Activated naive CD8-positive, alpha-beta T cell treated with anti-CD3 and anti-CD28 coated beads for 36 hours (primary cell): ENCODE measurements at places on chromosomes 5 and 9. TPM values are rescaled to one million over a fixed set of nuclear protein-coding genes. Genes with fewer than 3 reads are reported as not detected.
A peak's percentile ranks its signal among the peaks of the same experiment; 100 is the strongest.

GRCh38 chr5:38433160-38433861 lies 123.1 kb downstream of the LIFR start:
- no peaks in the 10 kb centered on the region for H3K4me1 ChIP-seq
- H3K27ac ChIP-seq = no peak overlapping the region
- DNase-seq = no peak
- H3K4me3 ChIP-seq = no peak overlapping the region
- peaks cover 44% of the 10 kb centered on the region for H3K27me3 ChIP-seq

- no peaks in the 10 kb centered on the region for H3K4me1 ChIP-seq
- no peaks in the 10 kb centered on the region for H3K27me3 ChIP-seq
- H3K36me3 ChIP-seq = peaks cover 1% of the 10 kb centered on the region
- no peak for DNase-seq
Measured at GRCh38 chr5:143862271-143862670, 50.3 kb downstream of the HMHB1 start.

DNA sequence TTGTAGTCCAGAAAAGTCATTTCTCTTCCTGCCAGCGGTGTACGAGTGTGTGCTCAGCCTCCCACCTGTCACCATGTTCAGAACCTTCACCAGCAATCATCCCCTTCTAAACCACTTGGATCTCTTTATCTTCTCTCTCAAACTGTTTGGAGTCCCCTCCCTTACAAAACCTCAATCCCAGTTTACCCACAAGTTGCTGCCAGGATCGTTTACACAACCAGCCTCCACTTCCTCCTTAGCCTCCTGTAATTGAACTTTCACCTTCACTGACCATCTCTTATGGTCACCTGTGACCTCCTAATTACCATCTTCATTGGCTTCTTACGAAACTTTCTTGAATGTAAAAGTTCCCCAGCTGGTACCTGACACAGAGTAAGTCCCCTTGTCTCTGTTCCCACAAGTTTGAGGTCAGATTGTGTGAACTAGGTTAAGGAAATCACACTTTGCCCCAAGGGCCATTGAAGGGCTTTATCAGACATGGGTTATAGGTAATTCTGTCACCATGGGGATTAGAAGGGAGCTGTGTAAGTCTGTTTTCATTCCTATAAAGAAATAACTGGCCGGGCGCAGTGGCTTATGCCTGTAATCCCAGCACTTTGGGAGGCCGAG lies 20.0 kb downstream of the RNF44 start:
- no peak overlapping the region for H3K27ac ChIP-seq
- H3K4me3 ChIP-seq = no peak overlapping the region
- no peak for DNase-seq
- H3K36me3 ChIP-seq = no peaks in the 10 kb centered on the region
- peaks cover 4% of the 10 kb centered on the region for H3K4me1 ChIP-seq

DNA sequence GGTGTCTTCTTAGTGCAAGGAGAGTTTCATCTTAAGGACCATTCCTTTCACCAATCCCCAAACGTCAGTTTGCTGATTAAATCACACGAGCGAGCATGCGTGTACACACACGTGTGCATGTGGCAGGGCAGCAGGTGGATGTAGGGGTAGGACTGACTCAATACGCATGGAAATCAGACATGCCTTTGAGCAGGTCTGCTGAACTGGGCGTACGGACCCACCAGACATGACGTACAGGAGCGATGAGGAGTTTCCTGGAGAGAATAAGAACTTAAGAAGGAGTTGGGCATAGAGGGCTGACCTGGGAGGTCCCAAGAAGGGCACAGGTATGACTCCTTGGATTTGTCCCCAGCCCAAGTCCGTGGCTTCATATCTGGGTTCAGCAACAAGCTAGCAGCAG lies 170.0 kb downstream of the FGF18 start:
- no peaks in the 10 kb centered on the region for H3K36me3 ChIP-seq
- H3K27ac ChIP-seq = no peak overlapping the region
- H3K4me1 ChIP-seq = no peaks in the 10 kb centered on the region
- H3K4me3 ChIP-seq = no peak overlapping the region
- peaks cover 16% of the 10 kb centered on the region for H3K27me3 ChIP-seq

DNA sequence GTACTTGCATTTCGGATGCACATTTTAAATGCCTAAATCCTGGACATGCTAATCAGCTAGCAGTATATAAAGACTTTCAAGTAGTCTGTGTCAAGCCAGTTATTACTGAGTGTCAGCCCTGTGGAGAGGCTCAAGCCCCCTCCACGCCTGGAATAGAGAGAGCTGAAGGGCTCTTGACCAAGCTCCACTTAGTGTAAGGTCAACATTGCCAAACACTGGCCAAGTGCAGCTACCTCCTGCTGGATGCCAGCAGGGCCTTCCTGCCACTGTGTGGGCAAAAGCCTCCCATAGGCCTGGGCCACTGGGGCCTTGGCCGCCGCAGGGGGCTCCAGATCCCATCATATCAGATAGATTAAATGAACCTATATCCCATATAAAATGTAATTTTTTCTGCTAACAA lies 239.4 kb upstream of the PANK3 start:
- peaks cover 17% of the 10 kb centered on the region for H3K4me1 ChIP-seq
- no peak overlapping the region for H3K27ac ChIP-seq
- no peak for DNase-seq
- no peaks in the 10 kb centered on the region for H3K36me3 ChIP-seq
- H3K27me3 ChIP-seq = peaks cover 44% of the 10 kb centered on the region
- no peak overlapping the region for H3K4me3 ChIP-seq

GRCh38 chr9:16870596-16871335 lies at the start of gene BNC2:
Gene BNC2 (minus strand): TSS chr9:16870670. CDS start chr9:16870648, 22 bp downstream.
- peak within 1 kb of the TSS; percentile 74 for H3K4me3 ChIP-seq
- H3K27me3 ChIP-seq = peaks cover 60% of the 10 kb centered on the region
- no peak within 1 kb of the TSS for H3K27ac ChIP-seq

- DNase-seq = no peak
- H3K4me1 ChIP-seq = no peaks in the 10 kb centered on the region
- no peak overlapping the region for H3K4me3 ChIP-seq
- H3K36me3 ChIP-seq = no peaks in the 10 kb centered on the region
- H3K27me3 ChIP-seq = peaks cover 23% of the 10 kb centered on the region
Measured at GRCh38 chr9:91972711-91973110, 22.7 kb upstream of the ROR2 start.

DNA sequence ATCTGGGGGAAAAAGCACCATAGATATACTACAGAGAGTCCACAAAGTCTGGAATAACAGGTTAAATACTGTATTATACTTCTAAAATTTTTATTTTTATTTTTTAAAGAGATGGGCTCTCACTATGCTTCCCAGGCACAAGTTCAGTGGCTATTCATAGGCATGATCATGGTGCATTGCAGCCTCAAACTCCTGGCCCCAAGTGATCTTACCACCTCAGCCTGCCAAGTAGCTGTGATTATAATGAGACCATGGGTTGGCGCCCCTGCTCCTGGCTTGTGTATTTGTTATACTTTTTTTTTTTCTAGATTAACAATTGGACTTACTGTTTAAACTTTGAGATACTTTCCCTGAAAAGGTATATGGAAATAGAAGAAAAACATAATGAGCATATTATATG lies 25.9 kb downstream of the ERBIN start:
- H3K27ac ChIP-seq = no peak overlapping the region
- no peak overlapping the region for H3K4me3 ChIP-seq
- H3K4me1 ChIP-seq = peaks cover 33% of the 10 kb centered on the region
- no peaks in the 10 kb centered on the region for H3K27me3 ChIP-seq
- DNase-seq = no peak
- peaks cover 20% of the 10 kb centered on the region for H3K36me3 ChIP-seq

DNA sequence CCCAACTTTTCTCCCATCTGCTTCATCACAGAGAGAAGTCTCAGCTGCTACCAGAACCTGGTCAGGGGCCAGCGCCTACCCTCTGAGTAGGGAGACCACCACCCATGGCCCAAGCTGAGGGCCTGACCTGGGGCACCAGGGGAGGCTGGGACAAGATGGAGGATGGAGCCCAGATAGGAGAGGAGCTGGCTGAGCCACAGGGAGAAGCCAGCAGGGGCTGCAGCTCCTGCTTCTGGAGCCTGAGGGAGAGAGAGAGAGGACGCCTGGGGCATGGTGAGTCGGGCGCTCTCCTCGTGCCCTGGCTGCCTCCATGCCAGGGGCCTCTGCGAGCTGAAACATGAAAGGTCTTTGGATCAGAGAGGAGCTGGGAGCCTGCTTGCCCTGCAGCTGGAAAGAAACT lies 1.4 kb upstream of the FOXI1 start:
- H3K36me3 ChIP-seq = no peaks in the 10 kb centered on the region
- H3K4me3 ChIP-seq = no peak overlapping the region
- peaks cover 22% of the 10 kb centered on the region for H3K27me3 ChIP-seq
- DNase-seq = no peak
- peaks cover 1% of the 10 kb centered on the region for H3K4me1 ChIP-seq

DNA sequence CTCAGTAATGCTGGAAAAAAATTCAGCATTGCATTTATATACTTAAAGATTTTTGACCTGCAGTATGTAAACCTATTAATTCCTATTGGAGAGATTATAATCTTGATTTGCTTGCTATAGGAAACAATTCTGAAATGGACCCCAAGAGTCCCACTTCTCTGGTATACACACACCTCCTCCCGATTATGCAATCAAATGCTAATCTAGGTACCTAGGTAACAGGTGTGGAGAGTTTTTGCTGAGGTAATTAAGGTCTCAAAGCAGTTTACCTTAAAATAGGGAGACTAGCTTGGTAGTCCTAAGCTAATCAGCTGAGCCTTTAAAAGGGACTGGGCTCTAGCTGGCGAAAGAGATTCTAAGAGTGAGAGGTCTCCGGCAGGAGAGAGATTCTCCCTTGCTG lies 22.2 kb downstream of the ISOC1 start:
- no peak overlapping the region for H3K4me3 ChIP-seq
- no peaks in the 10 kb centered on the region for H3K27me3 ChIP-seq
- H3K4me1 ChIP-seq = peaks cover 3% of the 10 kb centered on the region
- H3K36me3 ChIP-seq = no peaks in the 10 kb centered on the region
- DNase-seq = no peak

The LCN12 gene
- total RNA-seq = 0.84 TPM

The PNPLA7 gene
- total RNA-seq = 2.5 TPM

The PCDHA11 gene
- not detected for total RNA-seq

The CER1 gene
- total RNA-seq = not detected

The LCN15 gene
- total RNA-seq = not detected
